GM13977 (cell line): ENCODE measurements at places on chromosomes 2 and 18.

- no peak for DNase-seq
Measured at GRCh38 chr18:3223356-3223755, 3.6 kb upstream of the MYOM1 start.

DNA sequence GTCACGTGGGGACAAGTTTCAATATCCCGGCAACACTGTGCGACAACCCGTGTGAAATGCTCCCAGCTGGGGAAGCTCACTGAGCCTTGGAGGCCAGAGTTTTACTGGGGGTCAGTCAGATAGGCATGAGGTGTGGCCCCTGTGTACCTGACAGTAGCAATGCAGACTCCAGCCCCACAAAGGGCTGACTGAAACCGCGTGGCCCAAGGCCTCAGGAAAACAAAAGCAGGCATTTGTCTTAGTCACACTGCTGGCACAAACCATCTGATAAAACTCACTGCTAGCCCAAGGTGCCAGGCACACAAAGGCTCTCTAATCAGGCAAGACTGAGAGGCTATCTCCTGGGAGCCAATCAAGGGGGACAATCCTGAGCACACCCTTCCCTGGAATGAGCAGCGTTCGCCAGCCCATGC lies 786.6 kb upstream of the RAB6C start:
- no peak for DNase-seq

- DNase-seq, result peak; percentile 37
Measured at GRCh38 chr2:176178038-176178756, 10.3 kb upstream of the HOXD1 start.

DNA sequence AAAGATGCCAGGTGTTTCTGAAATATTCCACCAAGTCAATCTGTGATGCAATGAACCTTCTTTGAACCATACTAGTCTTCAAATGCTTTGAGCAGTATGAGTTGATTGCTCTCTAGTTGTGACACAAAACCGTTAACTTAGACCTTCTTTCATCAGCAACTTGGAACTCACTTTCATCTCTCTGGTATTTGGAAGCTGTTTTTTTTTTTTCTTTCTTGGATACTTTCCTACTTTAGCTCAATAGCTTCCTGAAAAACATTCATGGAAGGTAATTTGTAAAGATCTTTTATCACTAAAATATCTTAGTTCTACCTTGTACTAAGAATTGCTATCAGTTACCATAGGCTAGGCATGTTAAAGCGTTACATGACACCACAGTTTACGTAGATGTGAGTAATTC lies 1071.9 kb upstream of the CHAC2 start:
- DNase-seq, result no peak

- peak; percentile 22 for DNase-seq
Measured at GRCh38 chr2:160252278-160252887, 52.3 kb upstream of the ITGB6 start.

- no peak for DNase-seq
Measured at GRCh38 chr2:119252186-119253113, 28.8 kb downstream of the STEAP3 start.

GRCh38 chr2:8653485-8653884 lies 28.4 kb upstream of the ID2 start:
- DNase-seq, result no peak

GRCh38 chr2:223096235-223096970 lies 44.4 kb downstream of the KCNE4 start:
- no peak for DNase-seq

- DNase-seq, result no peak
Measured at GRCh38 chr18:8942021-8942908, 160.2 kb upstream of the NDUFV2 start.

DNA sequence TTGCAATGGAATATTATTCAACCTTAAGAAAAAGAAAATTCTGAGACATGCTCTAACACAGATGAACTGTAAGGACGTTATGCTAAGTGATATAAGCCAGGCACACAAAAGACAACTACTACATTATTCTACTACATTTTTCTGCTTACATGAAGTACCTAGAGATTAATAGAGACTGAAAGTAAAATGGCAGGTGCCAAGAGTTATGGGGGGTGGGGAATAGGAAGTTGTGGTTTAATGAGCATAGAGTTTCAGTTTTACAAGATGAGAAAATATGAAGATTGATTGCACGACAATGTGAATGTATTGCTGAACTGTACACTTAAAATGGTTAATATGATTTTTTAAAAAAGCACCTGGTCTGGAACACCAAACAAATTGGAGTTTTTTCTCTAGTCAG lies 1231.6 kb upstream of the DDX18 start:
- no peak for DNase-seq
